ENCODE measurements at places on chromosomes 16 and 17.
A peak's percentile ranks its signal among the peaks of the same experiment; 100 is the strongest.

DNA sequence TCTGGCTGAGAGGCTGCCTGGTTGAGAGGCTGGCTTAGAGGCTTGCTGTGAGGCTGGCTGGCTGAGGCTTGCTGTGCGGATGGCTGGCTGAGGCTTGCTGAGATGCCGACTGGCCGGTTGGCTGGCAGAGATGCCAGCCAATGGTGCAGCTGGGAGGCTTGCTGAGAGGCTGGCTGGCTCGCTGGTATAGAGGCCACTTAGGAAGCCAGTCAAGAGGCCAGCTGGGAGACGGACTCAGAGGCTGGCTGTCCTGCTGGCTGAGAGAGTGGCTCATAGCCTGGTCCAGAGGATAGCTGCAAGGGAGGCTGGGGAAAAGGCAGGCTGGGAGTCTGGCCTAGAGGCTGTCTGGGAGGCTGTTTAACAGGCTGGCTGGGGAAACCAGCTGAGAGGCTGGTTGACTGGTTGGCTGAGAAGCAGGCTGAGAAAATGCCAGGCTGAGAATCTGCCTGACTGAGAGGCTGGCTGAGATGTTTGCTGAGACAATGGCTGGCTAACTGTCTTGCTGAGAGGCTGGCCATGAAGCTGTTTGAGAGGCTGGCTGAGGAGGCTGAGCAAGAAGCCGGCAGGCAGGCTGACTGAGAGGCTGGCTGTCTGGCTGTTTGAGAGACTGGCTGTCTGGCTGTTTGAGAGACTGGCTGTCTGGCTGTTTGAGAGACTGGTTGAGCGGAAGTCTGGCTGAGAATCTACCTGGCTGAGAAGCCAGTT lies 37.5 kb upstream of the ACSM2B start:
- peak; percentile 67 for DNase-seq

DNA sequence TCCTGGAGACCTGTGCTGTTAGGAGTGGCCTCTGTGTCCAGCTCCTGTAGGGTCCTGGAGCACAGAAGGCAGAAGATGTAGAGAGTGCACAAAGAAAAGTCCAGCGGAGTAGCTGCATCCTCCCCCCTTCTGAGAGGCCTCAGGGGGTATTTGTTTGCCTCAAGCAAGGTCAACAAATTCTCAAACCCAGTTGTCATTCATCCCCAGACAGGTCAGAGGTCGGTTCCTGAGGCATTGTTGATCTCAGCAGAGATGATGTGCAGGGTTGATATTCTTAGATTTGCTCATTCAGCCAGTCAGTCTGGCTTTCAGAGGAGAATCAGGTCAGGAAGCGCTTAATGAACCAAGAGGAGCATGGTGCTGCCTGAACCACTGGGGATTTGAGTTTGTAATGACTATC lies 8.3 kb upstream of the RBFOX1 start:
- no peak for DNase-seq

- no peak for DNase-seq
Measured at GRCh38 chr17:77476931-77477805, 336.4 kb downstream of the SEC14L1 start.

DNA sequence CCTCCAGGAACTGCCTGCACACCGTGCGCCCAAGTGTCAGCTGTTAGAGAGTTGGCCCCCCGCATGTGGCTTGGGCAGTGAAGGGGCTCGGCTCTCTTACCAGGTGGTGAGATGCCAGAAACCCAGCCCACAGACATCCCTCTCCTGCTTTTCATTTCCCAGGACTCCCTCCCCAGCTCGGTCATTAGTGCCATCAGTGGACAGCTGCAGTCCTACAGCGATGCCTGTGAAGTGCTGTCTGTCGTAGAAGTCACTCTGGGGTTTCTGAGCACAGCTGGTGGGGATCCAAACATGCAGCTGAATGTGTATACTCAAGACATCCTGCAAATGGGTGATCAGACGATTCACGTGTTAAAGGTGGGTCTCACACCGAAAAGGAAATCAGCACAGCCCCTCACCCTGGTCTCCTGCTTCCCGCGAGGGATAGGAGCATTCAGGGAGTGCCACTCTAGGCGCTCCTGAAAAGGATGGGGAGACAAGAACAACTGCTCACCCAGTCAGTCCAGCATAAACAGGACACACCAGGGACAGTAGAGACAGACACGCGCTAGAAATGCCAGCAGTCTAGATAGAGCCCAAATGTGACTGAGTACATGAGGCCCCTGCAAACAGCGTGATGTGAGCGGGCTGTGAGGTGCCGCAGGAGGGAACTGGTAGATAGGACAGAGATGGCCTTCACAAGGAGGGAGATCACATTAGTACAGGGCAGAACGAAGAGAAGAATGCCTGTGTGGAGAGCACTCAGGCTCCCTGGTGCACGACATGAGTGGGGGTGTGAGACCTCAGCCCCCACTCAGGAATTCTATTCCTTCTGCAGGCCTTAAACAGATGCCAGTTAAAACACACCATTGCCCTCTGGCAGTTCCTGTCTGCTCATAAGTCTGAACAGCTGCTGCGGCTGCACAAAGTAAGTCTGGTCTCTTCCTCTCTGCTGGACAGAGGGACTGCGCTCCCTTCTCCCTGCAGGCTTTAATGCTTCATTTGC lies 25.7 kb upstream of the ENDOV start:
- DNase-seq, result no peak

DNA sequence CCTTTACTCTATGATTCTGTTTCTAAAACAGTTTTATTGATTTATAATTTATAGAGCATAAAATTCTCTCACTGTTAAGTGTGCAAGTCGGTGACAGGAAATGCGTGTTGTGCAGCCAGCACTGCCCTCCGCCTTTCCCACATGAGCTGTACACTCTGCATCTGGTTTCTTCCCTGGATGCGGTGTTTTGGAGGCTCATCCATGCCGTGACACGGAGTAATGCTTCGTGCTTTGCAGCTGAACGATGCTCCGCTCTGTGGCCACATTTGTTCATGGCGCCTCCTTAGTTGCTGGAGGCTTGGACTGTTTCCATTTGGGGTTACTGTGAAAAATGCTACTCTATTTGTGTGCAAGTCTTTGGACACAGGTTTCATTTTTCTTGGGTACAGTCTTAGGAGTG lies 7.2 kb upstream of the IGFALS start:
- DNase-seq, result no peak

DNA sequence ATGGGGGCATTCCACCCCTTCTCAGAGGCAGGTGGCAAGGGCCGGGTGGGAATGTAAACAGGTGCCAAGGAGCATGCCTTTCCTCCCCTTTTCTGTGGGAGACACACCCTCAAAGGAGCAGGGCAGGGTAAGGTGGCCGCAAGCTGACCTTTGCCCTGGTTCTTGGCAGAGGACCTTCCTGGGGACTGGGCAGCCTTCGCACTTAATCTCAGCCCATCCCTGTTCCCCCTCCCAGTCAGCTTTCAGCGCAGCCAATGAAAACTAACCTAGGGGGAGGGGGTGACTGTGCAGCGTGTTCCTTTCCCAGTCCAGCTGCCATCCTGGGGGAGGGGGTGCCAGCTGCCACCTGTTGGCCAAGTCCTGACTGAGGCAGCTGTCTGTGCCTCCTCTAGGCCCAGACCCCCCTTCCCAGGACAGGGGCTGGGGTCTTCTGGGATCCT lies 2.8 kb downstream of the TRAF4 start:
- DNase-seq, result peak; percentile 80

DNA sequence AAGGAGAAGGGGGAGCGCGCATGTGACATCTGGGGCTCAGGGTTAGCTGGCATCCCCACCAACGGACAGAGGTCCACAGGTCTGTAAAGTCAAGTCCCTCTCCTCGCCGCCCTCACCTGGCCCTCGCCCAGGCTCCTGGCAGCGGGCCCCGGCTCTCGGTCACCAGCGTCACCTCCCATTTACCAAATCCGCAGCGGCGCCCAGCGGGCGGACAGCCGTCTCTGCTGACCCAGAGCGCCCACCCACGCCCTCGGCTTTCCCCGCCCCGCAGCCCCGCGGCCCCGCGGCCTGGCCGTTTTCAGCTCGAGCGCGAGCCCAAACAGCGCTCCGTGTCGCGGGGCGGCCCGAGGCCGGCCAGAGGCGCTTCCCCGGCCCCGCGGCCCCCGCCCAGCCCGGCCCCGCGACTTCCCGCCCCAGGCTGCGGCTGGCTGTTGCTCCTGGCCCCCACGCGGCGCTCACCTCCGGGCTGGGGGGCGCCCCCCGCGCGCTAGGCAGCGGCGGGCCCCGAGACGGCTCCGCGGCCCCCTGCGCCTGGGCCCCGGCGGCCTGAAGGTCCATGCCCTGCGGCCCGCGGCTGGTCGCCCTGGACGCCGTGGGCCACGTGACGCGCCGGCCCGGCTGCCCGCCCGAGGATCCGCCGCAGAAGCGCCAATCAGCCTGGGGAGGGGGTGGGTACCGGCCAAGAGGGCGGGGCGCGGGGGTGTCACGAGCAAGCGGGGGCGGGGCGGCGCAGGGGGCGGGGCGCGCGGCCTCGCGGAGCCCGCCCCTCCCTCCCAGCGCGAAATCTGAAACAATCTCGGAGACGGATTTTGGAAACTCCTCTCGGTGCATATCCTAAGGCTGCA lies at the start of gene COPRS:
Gene COPRS, minus strand, starts transcription at position 603 of the 845 bp plus-strand sequence. Its CDS starts 45 bp downstream, at position 558.
- peak; percentile 37 for DNase-seq

DNA sequence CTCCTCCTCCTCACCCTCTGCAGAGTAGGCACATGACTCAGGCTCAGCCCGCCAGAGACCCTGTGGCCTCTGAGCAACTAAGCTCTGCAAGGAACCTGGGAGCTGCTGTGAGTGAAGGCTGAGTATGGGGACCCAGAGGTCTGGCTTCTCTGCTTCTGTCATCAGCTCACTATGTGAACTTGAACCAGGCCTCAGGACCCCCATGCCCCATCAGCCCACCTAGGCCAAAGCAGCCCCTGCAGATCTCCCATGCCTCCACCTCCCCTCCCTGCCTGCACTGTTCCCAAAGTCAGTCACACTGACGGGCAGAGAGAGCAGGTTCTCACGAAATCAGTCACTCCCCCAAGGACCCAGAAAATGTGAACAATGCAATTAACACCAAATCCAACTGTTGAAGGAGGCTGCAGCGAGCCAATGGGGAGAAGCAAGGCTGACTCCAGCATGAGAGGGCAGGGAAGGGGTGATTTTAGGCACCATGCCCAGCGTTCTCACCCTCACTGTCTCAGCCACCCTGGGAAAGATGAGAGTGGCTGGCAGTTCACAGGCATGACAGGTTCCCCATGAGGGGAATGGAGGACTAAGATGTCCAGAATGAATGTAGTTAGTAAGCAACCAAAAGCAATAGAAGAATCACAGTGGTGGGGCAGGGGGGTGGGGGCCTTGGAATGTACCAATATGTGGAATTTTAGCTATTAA lies 60.6 kb downstream of the BEAN1 start:
- DNase-seq, result no peak

DNA sequence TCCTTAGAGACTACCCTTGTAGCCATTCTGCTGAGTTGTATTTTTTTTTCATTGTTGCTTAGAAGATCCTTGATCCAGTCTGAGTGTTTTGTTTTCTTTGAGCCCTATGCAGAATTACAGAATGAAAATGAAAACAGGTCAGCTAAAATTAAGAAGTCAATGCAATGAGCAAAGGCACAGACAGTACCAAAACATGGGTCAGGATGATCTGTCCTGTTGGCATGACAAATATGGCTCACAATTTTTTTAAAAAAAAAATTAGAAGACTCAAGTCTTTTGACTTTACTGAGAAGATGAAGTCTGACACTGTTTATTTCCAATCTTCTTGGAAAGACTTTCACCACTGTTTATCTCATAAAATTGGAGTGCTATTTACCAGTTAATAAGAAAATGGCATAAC lies 32.4 kb downstream of the KCNJ16 start:
- DNase-seq, result no peak

GRCh38 chr17:76681222-76682137 lies 29.3 kb downstream of the MXRA7 start:
- peak; percentile 75 for DNase-seq

GRCh38 chr17:40516581-40517285 lies 15.3 kb upstream of the TNS4 start:
- DNase-seq, result no peak

GRCh38 chr16:67664258-67664657 lies 2.3 kb downstream of the ENKD1 start:
- DNase-seq, result no peak

GRCh38 chr16:47506800-47507199 lies 45.7 kb downstream of the PHKB start:
- no peak for DNase-seq

DNA sequence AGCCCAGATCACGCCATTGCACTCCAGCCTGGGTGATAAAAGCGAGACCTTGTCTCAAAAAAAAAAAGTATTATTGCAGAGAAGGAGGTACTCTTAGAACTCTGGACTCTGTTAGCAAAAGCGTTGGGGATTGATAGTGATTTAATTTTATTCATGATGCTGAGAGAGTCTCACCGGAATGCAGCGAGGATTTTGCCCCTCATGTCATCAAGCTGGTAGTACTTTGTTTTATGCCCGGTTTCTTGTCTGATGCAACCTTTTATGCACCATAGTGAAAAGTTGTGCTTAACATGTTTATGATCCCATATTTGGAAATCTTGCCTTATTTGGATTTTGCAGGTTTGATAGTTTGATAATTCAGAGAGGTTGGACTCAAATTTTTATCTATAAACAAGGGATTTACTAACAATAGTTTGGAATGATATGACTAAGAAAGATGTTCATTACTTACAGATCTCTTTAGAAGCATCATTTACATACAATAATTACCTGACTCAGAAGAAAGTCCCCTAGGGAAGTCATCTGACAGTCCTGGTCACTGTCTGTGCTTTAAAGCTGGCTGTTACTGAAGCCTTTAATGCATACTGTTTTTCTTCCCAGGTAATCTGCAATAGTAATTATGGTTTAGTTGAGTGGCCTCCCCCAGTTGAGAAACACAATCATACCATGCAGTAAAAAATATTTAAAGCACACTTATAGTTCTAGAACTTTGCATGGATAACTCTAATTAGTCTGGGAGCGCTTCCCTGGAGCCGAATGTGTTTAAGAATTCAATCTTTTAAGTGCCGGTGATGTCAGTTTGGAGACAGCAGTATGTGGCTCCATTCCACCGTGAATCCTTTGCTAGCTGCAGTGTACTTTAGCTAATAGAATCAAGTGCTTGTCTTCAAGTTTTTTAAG lies 120.9 kb downstream of the PRKCA start:
- no peak for DNase-seq

- no peak for DNase-seq
Measured at GRCh38 chr17:32575852-32576251, 89.1 kb downstream of the CDK5R1 start.

DNA sequence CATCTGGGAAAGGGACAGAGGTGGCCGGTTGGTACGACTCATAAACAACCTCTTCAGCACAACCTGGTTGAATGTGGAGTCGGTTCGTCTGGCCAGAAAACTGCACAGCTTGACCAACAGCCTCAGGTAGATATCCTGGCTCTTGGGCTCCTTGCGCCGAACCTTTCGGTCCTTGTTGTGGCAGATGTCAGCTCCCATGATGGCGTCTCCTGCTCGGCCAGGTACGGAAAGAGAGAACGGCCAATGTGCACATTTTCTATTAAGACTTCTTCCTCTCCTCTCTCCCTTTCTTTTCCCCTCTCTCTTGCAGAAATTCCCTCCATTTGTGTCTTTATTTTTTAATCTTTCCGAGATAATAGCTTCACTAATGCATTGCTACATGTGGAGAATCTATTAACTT lies 41.8 kb upstream of the CNTNAP4 start:
- DNase-seq, result peak; percentile 77

DNA sequence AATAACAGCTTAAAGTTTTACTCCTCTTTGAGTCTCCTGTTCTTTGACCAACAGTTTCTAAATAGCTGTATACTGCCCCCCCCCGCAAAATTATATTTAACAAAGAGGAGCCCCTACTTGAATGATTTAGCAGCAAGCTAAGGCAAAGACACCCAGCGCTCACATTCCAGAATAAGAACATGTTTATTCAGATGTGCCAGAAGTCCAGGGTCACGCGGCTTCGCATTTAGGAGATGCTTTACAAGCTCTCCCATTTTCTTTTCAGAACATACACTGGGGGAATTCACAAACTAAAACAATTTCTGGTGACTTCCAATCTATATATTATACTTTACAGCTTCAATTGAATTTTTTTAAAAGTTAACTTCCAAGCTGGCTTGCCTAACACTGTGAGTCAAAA lies 5.3 kb downstream of the PLD6 start:
- DNase-seq, result no peak
